ENCODE measurements at places on chromosomes 3 and 15.
A peak's percentile ranks its signal among the peaks of the same experiment; 100 is the strongest.

DNA sequence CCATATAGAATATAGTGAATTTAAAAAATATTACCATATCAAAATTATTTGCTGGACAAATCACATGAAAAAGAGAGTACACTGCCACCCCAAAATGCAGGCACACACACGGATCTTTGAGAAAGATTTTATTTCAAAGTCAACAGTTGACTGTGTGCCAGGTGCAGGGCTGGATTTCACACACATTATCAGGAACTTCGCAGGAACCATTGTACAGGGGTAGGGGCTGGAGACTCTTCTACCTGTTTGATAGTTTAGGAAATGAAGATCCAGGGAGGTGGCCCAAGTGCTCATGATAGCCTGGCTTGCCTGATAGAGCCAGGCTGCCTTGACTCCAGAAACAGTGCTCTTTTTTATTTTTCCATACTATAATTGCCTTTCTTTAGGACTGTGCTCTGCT lies 54.2 kb downstream of the IL1RAP start:
- DNase-seq: no peak

DNA sequence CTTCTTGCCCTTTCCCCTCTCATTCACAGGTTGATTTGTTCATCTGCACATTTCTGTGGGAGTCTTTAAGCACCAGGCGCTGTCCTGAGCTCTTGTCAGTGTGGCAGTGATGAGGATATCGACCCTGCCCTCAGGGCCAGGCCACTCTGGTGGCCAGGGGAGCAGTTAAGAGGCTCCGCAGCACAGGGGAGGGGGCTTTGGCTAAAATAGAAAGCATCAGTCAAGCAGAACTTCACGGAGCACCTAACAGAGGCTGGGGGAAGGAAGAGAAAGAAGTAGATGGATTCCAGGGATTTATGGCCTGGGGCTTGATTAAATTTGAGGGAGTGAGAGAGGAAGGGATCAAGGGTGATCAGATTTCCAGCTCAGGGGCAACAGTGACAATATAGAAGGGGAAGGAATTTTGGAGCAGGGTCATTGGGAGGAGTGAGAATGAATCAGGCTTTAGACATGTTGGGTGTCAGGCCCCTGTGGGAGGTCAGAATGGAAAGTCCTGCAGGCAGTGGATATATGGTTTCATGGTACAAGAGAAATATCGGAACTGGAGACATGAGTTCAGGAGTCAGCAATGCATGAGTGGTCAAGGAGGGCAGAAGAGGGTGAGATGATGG lies 73.0 kb upstream of the GLCE start:
- no peak for DNase-seq

DNA sequence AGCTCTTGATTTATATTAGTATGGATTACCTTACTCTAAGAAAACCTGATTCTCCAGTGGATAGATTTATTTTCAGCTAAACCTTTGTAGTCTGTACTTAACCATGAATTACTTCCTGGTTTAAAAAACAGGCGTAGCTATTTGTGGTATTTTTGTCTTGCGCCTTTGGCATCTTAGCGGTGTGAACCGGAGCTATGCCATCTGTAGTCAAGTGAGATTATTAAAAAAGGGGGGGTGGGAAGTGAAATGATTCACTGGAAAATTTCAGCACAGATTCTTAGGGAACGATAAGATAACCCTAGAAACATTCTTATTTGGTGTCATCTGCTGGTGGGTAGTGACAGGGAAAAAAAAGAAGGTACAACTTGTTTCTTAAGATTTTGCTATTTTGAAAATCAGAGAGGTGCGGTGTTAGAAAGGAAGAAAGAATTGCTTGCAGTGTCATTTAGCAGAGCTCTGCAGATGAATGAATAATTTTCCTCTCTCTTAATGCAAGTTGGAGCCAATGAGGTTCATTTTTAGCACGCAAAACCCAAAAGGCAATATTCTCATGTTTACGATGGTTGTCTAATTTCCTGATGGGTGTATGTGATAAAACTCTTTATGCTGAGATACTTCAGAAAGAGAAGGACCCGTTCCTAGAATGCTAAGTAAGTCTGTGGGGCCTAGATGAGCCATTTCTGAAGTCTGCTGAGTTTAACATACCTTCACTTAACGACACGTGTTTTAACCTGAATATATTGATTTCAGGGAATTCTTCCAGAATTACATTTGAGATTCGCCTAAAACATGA lies 44.0 kb downstream of the PSMD6 start:
- no peak for DNase-seq

- DNase-seq: no peak
Measured at GRCh38 chr15:82138306-82138705, 92.5 kb upstream of the MEX3B start.

DNA sequence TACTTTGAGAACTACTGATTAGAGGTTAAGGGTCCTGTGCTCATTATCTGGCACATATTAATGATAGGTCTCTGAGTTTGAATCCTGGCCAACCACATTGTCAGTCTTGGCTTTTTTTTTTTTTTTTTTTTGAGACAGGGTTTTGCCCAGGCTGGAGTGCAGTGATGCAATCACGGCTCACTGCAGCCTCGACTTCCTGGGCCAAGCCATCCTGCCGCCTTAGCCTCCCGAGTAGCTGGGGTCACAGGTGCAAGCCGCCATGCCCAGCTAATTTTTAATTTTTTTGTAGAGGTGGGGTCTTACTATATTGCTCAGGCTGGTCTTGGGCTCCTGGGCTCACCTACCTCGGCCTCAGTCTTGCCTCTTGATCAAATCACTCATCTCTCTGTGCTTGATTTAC lies 547 bp upstream of the PCCB start:
- peak; percentile 22 for DNase-seq

GRCh38 chr3:35200056-35200455 lies 439.3 kb upstream of the ARPP21 start:
- DNase-seq: no peak

GRCh38 chr3:122975163-122975923 lies 52.2 kb downstream of the SEMA5B start:
- DNase-seq: no peak

GRCh38 chr15:68553314-68553993 lies 25.3 kb upstream of the CORO2B start:
- no peak for DNase-seq

GRCh38 chr15:99404454-99404853 lies 153.2 kb downstream of the LRRC28 start:
- no peak for DNase-seq
